ENCODE measurements at places on chromosomes 4 and X. TPM values are rescaled to one million over a fixed set of nuclear protein-coding genes. Genes with fewer than 3 reads are reported as not detected.

DKK2 gene
- total RNA-seq, result 0.63 TPM

UCHL1 gene
- 222 TPM for total RNA-seq

UGT2A1 gene
- not detected for total RNA-seq

SHOX gene
- not detected for total RNA-seq

CT83 gene
- not detected for total RNA-seq

ARX gene
- total RNA-seq, result not detected

PABPC1L2A gene
- total RNA-seq, result not detected

SLITRK4 gene
- total RNA-seq, result 3.0 TPM

SPANXN2 gene
- total RNA-seq, result not detected

XK gene
- total RNA-seq, result 0.13 TPM

EDA2R gene
- total RNA-seq, result 27.8 TPM

FAT1 gene
- 277 TPM for total RNA-seq

TBX22 gene
- not detected for total RNA-seq

SSX3 gene
- not detected for total RNA-seq

ZNF630 gene
- total RNA-seq, result 3.0 TPM

HMGN5 gene
- 1.8 TPM for total RNA-seq

RHOXF2 gene
- total RNA-seq, result not detected

HAND2 gene
- 0.71 TPM for total RNA-seq

CENPVL2 gene
- total RNA-seq, result not detected

CLCN4 gene
- total RNA-seq, result 2.4 TPM

CPLX1 gene
- not detected for total RNA-seq

IL13RA2 gene
- not detected for total RNA-seq

POLN gene
- 1.9 TPM for total RNA-seq

ZDHHC15 gene
- 3.6 TPM for total RNA-seq

BMPR1B gene
- total RNA-seq, result 11.5 TPM

LNX1 gene
- total RNA-seq, result 15.0 TPM

GYPE gene
- not detected for total RNA-seq

EDA gene
- 0.06 TPM for total RNA-seq

CT45A2 gene
- total RNA-seq, result not detected

CENPE gene
- 43.9 TPM for total RNA-seq

TMEM47 gene
- total RNA-seq, result 54.7 TPM

SLC9A6 gene
- total RNA-seq, result 23.6 TPM

SORCS2 gene
- total RNA-seq, result 0.52 TPM

IL21 gene
- not detected for total RNA-seq

FGFR3 gene
- total RNA-seq, result 0.26 TPM

MAGEE1 gene
- total RNA-seq, result 2.1 TPM

ODAPH gene
- total RNA-seq, result not detected

EGFL6 gene
- not detected for total RNA-seq

SH2D1A gene
- total RNA-seq, result not detected

ENOX2 gene
- 14.5 TPM for total RNA-seq

HTR2C gene
- total RNA-seq, result not detected

RASGEF1B gene
- not detected for total RNA-seq

IL3RA gene
- not detected for total RNA-seq

PDZD4 gene
- total RNA-seq, result 1.7 TPM

CENPU gene
- total RNA-seq, result 85.5 TPM

TGIF2LX gene
- total RNA-seq, result not detected

MAGEA9B gene
- total RNA-seq, result not detected

ARHGAP36 gene
- total RNA-seq, result not detected

ESX1 gene
- not detected for total RNA-seq

PIR gene
- 2.9 TPM for total RNA-seq

IBSP gene
- total RNA-seq, result not detected

TIGD2 gene
- 11.5 TPM for total RNA-seq

ZCCHC12 gene
- 0.19 TPM for total RNA-seq

WDR17 gene
- total RNA-seq, result 0.11 TPM

ZNF595 gene
- 6.0 TPM for total RNA-seq

RAB33B gene
- total RNA-seq, result 3.6 TPM

F8A2 gene
- total RNA-seq, result not detected
